NCI-H187 treated with DMSO at 0.1 percent for 48 hours (cell line): ENCODE measurements at places on chromosomes 2 and 18.

- no peak for DNase-seq
Measured at GRCh38 chr2:68774569-68775271, 40.1 kb downstream of the ARHGAP25 start.

DNA sequence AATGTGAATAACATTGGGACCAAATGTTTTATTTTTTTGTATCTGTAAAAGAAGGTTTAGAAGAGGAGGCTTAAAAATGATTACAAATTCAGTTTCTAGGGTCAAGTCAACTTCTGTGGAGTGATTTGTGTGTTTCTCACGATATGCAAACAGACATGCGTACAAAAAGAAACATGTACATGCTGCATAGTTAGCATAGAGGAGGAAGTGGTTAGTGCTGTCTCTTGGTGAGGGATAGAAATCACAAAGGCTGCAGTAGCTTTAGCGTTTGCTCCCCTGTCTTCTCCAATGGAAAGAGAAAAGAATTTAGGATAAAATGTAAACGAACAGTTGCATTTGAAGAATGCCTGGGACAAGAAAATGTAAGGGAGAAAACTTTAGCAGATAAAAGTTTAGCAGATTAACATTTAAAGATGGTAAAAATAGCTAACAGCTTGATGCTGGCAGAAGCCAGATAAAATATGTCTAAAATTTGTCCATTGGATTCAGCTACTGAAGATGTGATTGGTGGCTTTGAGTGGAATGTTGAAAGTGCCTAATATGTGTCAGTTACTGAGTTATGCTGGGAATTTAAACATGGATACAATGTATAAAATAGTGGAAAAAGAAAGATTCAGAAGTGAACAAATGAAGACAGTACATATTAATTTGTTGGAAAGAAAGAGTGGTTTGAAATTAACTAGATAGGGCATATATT, 44.9 kb downstream of the MALT1 start:
- DNase-seq: no peak

DNA sequence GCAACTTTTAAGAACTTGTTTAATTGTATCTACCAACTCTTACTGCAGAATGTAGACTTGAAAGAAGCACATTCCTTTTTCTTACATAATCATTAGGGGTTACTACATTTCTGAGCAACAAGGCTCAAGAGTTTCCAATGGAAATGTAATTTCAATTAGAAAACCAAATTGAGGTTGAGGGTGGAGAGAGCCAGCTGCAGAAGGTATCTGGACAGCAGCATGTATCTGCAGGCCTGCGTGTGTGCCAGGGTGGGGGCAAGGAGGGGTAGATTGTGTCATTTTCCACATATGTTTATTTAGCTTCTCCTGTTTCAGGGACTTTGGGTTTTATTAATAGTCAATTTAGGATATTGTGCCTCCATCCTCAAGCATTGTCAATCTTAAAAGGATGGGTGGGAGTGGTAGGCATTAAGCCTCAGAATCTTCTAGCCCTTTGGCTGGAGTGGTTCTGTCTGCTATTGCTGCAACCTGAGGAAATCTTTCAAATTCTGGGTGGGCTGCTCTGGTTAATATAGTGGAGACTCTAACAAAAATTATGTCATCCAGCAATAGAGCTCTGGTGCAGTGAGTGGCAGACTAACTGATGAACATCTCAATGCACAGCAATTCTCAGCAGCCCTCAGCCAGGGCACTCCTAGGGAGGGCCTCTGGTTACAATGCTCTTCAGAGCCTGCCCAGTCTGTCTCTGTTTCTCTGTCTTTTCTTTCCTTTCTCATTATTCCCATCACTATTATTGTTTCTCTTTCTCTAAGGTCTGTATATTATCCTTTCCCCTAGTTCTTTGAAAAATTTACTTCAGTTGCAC, 151.4 kb downstream of the RPIA start:
- no peak for DNase-seq

GRCh38 chr18:43819397-43819796, 542.1 kb upstream of the SYT4 start:
- DNase-seq: no peak

DNA sequence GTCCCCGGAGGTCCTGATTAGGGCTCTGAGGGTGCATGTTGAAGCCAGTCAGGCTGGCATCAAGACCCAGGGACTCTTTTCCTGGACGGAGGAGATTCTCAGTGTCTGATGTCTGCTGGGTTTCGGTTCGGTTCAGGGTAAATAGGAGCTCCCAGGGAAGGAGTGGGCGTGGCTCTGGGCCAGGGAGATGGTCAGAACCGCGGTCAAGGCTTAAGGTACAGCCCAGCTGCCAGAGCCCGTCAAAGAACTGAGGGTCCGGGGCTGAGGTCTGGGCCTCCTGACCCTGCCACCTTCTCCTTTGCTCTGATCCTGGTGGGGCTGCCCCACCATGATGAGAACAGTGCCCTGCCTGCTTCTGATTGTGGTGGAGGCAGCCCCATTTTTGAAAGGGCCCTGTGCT, 39.8 kb downstream of the LPIN1 start:
- DNase-seq: no peak

DNA sequence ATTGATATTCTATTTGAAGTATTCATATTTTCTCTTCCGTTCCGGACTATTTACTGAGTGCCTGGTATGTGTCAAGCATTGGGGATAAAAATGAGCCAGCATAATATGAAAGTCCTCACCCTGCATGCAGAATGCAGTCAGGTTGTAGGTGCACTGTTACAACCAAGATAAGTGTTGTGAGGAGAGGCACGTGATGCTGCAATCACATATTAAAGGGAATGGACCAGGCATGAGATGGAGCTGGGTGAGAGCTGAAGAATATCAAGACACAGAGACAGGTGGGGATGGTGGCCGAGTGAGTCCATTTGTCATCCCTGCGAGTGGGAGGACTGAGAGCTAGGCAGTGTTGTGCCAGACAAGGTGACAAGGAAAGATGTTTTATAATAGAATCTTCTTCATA, 52.3 kb downstream of the MFSD6 start:
- no peak for DNase-seq

GRCh38 chr2:44706681-44707553, 234.6 kb upstream of the SIX3 start:
- no peak for DNase-seq

- no peak for DNase-seq
Measured at GRCh38 chr2:239287461-239287860, 113.4 kb downstream of the HDAC4 start.

DNA sequence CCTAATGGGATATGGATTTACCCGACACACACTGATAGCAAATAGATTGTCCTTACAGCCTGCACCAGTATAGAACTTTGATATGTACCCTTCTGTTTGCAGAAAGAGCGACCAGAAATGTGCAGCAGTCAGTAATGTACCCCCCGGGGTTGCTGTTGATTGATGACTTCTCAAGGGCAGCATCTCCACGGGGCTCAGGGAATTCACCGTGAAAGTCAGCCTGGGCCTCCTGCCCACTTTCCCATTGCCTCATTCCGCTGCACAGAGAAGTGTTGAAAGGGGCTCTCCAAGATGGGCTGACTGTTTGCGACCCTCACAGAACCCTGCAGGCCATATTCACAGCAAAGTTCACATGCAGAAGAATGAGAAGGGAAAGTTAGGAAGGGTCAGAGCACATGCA, 241.3 kb downstream of the PRKCE start:
- DNase-seq: no peak

- no peak for DNase-seq
Measured at GRCh38 chr2:188450732-188451483, 159.2 kb downstream of the GULP1 start.

DNA sequence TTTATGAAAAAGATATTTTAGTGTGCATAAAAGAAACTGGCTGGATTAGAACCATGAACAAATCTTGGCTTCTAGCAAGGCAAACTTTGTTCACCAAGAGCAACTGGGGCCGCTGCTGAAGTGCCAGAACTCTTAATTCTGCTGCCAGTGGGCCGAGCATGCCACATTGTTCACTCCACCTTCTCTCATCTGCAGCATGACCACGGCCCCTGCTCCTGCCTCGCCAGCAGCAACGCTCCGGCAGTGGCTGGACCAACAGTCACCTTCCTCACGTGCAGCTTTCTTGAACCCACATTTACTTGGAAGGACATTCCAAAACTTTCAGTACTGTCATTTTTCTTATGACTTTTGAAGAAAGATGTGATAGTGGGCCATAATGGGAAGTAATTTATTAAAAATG, 213.8 kb downstream of the PIEZO2 start:
- no peak for DNase-seq

DNA sequence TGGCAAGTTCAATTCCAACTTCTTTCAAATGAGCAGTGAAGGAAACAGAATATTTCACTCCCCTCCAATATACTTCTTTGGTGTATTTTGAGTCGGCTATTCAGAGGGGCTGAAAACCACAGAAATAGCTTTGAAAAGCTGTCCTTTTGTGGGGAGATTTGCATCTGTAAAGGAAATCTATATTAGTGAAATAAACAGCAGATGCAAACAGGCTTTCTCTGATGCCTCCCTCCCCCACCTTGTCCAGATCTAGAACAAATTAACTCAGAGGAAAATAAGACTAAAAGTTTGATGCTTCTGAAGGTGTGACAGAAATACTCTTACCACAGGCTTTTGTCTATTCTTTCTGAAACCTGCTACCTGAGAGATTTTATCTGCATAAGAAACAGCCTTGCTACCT, 808.5 kb downstream of the CPS1 start:
- DNase-seq: no peak

DNA sequence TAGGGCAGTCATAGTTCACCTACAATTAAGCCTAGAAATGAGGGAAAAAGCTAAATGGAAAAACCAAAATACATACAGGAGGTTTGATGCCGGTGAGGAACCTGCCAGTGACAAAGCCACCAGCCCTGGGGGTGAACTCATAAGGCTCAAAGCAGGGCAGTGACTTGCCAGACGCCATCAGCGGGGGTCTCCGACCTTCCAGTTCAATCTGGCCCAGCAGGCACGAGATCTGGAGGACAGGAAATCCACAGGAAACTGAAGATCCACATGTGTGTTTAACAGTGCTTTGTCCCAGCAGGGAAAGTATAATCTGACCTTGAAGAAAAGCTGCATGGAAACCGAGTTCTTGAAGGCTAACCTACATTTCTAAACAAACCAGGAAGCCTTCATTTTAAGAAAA, 60.1 kb downstream of the POLR1A start:
- no peak for DNase-seq

- no peak for DNase-seq
Measured at GRCh38 chr18:25449046-25449445, 97.1 kb upstream of the ZNF521 start.

DNA sequence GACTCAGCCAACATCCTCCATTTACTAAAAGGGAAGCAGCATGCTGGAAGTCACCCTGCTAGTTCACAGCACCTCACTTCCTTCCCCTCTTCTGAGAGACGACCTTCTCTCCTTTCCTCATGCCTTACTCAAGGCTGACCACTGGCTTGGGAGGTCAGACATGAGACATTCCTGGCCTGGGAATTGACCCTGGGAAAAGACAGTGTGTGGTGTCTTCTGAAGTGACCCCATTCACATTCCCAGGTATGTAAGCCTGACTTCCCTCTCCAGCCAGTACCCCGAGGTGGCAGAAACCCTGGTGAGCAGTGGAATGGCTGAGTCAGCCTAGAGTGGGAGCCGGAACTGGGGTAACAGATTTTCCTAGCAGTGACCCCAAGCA, 92.4 kb downstream of the PLB1 start:
- no peak for DNase-seq

GRCh38 chr18:24543795-24544498, 83.5 kb downstream of the HRH4 start:
- DNase-seq: no peak

GRCh38 chr2:70321370-70321769, 19.5 kb upstream of the FAM136A start:
- no peak for DNase-seq

DNA sequence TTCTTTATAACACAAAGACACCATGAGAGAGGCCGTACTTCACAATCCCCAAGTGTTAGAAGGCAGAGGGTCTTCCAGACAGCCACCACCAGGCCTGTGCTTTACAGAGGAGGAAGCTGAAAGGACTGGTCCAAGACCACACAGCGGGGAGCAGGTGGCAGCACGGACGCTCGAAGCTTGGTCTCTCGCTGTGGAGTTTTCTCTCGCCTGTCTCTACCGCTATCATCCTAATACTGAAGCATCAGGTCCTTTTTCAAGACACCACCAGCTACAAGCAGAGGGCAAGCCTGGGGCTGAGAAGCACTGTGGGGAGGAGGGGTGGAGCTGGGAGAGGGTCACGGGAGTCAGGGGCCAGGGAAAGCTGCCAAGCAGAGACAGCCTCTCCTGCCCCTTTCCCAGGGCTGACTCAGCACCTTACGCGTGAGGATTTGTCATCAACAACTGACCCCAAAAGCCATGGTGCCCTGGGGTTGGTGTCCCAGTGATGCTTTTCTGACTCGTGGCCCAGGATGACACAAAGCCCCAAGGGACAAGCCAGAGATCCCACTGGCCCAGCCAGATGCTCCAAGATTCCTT, 31.9 kb upstream of the FOSL2 start:
- DNase-seq: no peak

- no peak for DNase-seq
Measured at GRCh38 chr18:61334491-61334850, 1.2 kb downstream of the CDH20 start.

DNA sequence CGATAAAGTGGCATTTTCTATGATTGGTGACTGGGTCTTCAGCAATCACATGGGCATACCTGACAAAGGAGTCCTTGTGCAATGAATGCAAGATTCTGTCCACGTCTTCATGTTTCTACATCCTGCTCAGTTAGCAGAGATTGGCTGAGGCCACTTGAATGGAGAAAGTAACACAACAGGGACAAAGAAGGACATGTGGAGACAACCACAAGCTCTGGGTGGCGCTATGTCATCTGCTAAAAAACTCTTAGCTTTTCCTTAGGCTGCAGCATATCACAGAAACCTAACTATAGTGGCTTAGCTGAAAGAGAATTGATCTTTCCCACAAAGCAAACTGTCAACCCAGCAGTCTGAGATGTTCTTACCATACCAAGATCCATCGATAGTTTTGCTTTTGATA, 1109.7 kb downstream of the SOCS6 start:
- peak; percentile 33 for DNase-seq

GRCh38 chr18:55287149-55287806, 300.7 kb downstream of the TCF4 start:
- no peak for DNase-seq

GRCh38 chr2:103284750-103285149, 522.9 kb downstream of the TMEM182 start:
- no peak for DNase-seq

DNA sequence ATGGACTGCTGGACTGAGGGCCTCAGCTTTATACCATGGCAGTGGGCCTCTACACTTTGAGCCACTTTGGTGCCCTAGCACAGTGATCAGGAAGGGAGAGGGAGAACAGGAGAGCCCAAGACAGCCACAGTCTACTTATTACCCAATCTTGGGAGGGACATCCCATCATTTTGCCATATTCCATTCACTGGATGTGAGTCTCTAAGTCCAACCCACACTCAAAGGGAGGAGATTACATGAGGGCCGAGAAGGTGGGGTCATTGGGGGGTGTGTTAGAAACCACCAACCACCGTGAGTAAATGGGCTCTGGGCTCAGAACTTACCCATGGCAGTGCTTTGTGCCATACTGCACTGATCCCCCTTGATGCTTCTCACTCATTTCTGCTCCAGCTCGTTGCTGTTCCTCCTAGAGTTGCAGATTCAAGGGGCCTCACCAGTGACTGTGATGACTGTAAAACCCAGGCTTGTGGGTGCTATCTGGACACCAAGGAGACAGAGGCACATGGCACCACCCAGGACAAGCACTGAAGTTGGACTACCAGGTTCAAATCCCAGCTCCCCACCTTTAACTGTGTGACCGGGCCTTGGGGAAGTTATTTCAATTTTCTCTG, 97.6 kb upstream of the RAB6C start:
- no peak for DNase-seq

GRCh38 chr18:49352321-49352720, 108.1 kb downstream of the DYM start:
- no peak for DNase-seq
